ENCODE measurements at places on chromosomes 7 and 10.
A peak's percentile ranks its signal among the peaks of the same experiment; 100 is the strongest.

DNA sequence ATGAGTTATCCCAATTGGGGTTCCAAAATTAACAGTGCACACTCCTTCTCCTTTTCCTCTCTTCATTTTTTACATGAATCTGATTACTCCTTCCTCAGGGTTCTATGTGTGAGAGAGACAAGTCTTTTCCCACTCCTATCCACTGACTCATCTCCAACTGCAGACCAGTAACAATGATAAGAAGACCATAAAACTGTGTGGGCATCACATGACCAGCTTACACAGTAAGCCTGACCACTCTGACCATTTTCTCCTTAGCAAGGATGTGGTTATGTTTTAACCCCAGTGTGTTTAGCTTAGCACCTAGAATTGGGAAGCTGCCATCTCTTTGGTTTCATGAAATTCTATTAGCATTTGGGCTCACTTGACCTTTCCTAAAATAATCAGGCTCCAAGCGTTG, 145.0 kb upstream of the CALCR start:
- DNase-seq = no peak

GRCh38 chr7:40945788-40946187, 757.1 kb downstream of the INHBA start:
- no peak for DNase-seq

- no peak for DNase-seq
Observed at GRCh38 chr10:109427411-109427810, 495.9 kb downstream of the XPNPEP1 start.

- DNase-seq = no peak
Observed at GRCh38 chr10:96995851-96996250, 163.8 kb downstream of the LCOR start.

- no peak for DNase-seq
Observed at GRCh38 chr10:82091413-82091812, 216.4 kb downstream of the NRG3 start.

- DNase-seq = no peak
Observed at GRCh38 chr7:151394076-151395035, 15.5 kb downstream of the WDR86 start.

GRCh38 chr7:104895522-104896236, 118.3 kb upstream of the KMT2E start:
- DNase-seq = no peak

- no peak for DNase-seq
Observed at GRCh38 chr10:78420946-78421735, 387.5 kb downstream of the RPS24 start.

DNA sequence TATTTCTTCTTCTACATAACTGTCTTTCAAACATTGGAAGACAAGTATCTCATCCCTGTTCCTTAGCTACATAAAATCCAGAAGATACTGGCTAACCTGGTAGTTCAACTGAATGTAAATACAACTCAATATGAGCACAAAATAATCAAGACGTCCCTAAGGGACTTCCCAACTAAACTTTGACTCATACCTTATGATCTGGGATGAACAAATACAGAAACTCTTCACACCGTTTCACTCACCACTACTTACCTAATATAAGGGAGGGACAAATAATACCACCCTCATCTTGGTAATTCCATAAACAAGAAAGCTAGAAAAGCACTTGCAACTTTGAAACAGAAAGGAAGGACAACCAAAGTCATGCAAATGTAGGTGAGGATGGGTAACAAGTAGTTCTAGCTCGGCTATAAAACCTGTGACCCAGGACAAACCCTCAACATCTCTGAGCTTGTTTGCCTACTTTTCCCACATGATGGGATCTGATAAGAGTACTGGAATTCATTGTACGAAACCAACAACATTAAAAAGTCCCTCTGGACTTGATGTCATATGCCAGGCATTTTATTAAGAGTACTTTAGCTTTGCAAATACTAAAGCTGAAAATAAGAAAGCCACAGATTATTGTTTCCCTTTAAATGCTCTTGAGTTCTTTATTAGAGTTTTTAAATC, 121.9 kb downstream of the STRA8 start:
- no peak for DNase-seq

DNA sequence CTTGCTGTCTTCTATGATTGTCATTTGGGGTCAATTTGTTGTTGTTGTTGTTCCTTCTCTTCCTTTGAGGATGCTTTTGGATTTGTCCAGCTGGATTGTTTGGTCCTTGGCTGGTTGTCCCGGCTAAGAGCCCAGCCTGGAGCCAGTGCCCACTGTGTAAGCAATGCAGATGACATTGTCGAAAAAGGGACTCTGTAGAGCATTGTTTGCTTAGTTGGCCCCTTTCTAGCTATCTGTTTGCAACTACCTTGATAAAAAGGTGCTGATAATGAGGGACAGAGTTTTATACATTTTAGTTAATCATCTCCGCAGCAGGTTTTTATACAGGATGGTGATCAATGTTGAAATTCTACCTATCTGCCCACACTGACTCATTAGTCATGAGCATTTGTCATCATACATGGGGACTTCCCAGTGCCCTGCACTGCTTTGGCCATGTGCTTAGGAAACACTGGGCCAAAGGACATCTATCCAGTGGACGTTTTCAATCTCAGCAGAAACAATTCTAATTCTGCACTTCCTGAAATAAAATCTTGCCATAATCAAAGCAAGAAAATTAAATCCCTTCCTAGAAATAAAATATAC, 311.9 kb downstream of the GRM8 start:
- no peak for DNase-seq

- no peak for DNase-seq
Observed at GRCh38 chr7:43559171-43559945, 23.6 kb upstream of the STK17A start.

- no peak for DNase-seq
Observed at GRCh38 chr10:43260117-43260761, 6.6 kb downstream of the RASGEF1A start.

GRCh38 chr10:132870426-132870825, 71.9 kb downstream of the CFAP46 start:
- DNase-seq = no peak

GRCh38 chr7:128799451-128799850, 7.7 kb downstream of the CCDC136 start:
- no peak for DNase-seq

DNA sequence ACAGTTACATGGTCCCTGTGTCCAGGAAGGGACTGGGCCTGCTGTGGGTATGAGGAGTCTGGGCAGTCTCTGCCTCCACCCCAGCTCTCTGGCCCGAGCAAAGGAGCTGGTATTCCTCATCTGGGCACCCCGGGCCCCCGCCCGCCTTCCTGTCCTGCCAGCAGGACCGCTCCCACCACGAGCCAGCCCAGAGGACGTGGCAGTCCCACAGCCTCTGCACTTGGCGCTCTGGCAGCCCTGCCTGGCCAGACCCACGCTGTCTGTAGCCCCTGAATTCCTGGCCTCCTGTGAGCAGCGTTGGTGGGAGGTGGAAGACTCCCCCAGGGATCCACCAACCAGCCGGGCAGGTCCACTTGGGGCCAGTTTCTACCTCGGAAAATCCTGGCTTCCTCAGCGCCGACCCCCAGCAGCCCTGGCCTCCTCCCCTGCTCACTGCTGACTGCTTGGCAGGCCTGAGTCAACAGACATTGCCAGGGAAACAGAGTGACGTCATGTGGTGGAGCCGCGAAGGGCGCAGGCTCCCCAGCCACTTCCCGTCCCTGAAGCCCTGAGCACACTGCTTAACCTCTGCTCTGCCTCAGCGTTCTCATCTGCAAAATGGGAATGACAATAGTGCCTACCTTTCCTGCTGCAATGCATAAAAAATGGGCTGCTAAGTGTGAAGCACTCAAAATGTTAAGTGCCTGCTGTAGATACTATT, 21.6 kb upstream of the LIMK1 start:
- peak; percentile 58 for DNase-seq

DNA sequence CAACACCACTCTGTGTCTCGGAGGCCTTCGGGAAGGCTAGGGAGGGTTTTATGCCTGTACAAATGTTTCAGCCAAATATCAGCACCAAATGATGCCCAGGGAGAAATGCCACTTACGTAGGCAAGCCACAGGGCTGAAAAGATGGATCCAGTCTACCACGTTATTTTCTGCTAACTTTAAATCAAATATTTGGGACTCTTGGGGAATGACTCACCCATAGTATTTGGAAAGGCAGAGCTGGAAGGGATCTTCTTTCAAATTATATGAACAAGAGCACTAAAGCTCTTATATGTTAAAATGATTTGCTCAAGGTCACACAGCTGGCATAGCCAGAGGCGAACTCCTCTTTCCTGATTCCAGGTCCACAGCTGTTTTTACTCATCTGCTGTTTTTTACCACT, 591.4 kb downstream of the SORCS1 start:
- DNase-seq = no peak
